ENCODE measurements at places on chromosomes 6 and 20.
A peak's percentile ranks its signal among the peaks of the same experiment; 100 is the strongest.

DNA sequence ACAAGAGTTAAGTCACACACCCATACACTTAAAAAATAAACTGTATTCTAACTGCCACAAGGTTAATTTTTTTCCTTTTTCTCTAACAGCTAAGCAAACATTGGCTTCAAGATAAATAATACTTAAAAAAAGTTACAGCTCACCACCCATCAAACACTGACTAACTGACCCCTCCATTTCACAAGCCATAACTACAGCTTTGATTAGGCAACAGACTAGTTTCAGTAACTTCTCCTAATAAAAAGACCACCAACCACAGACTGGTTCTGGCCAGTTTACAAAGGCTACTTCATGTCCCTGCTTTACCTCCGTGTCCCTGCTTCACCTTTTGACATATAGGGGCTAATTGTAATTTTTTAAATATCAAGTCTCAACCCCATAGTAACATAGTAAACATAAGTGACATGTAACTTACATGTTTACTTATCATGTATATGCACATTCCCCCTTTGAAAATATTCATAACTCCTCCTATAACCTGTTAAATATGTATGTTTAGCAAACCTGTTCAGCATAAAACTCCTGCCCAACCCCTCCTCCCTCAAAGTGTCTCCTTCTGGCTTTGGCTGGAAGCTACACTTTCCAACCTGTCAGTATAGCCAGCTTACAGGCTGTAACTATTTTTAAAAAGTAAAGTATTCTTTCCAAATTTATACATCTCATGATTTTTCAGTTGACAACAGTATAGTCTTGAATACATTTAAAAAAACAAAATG lies 15.1 kb upstream of the POM121L2 start:
- no peak for DNase-seq

DNA sequence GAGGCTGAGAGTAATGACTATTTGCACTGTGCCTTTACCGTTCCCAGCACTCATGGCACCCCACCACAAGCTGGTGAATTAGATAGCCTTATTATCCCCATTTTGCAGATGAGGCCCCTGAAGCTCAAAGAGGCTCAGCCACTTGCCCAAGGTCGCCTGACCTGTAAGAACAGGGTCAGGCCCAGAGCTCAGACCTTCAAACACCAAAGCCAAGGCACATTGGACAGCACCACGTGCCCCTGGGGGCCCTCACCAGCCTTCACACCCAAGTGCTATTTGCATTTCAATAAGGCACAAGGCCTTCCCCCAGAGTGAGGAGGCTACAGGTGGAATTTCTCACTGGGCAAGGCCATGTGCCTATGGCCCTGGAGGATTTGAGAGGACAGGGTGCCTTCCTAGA lies 14.2 kb upstream of the C6orf132 start:
- no peak for DNase-seq

DNA sequence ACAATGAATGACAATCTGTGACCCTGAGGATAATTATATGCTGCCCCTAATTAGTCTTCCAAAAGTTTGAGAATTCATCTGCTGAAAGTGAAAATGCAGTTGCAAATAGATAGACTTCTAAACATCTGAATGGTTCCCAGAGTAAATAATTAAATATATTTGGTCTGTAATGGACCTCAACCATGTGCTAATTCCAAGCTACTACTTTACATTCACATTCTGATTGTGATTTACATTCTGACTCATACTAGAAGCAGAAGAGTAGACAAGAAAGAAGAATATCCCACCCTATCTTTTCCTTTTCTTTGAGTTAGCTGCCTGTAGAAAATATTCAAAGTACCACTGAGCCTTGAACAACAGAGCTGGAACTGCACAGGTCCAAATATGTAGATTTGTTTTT lies 80.8 kb downstream of the PTPRK start:
- DNase-seq: no peak

DNA sequence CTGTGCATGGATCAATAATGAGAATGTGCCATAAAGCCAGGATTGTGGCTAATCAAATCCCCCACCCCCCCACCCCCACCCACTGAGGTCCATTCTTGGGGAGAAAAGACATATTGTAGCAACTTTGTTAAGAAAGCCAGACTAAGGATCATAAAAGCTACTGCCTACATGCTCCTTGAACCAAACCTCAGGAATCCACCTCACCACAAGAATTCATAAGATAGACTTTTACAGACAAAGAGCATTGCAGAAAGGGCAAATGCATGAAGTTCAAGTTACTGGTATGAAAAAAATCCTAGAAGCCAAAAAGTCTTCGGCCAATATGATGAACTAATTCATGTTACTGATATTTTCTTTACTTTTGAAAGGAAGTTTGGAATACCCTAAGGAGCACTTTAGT lies 187.9 kb upstream of the ARID1B start:
- DNase-seq: peak; percentile 19

- no peak for DNase-seq
These were observed 19.2 kb downstream of the MGME1 start for GRCh38 chr20:17987988-17988387.

- DNase-seq: no peak
These were observed 144.0 kb downstream of the UST start for GRCh38 chr6:148890652-148891404.

DNA sequence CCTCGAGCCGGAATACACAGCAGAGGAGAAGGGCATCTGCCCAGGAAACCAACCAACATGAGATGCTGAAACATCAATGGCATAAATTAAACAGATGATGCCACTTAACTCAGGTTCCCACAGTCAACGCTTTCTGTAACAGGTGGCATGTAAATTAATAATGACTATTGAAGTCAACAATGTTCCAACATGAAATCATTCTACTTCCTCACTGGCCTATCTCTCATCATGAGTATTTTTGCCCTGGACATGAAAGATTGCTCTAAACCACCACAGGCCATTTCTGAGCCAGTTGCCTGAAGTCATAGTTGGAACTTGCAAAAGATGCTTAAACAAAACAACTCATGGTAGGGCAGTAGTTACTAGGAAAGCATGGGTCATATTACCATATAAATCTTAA lies 397.9 kb upstream of the JARID2 start:
- DNase-seq: peak; percentile 72

GRCh38 chr6:3957321-3957720 lies 108.1 kb downstream of the FAM50B start:
- no peak for DNase-seq

- DNase-seq: no peak
These were observed 15.7 kb downstream of the BRD2 start for GRCh38 chr6:32983964-32984621.

- no peak for DNase-seq
These were observed 6.1 kb upstream of the NSFL1C start for GRCh38 chr20:1472556-1473245.

- DNase-seq: no peak
These were observed 246.8 kb upstream of the STXBP5 start for GRCh38 chr6:146957181-146958093.

- no peak for DNase-seq
These were observed 145.9 kb downstream of the TBC1D32 start for GRCh38 chr6:121188356-121188755.

GRCh38 chr6:44251576-44252524 lies 4.9 kb downstream of the HSP90AB1 start:
- DNase-seq: no peak

DNA sequence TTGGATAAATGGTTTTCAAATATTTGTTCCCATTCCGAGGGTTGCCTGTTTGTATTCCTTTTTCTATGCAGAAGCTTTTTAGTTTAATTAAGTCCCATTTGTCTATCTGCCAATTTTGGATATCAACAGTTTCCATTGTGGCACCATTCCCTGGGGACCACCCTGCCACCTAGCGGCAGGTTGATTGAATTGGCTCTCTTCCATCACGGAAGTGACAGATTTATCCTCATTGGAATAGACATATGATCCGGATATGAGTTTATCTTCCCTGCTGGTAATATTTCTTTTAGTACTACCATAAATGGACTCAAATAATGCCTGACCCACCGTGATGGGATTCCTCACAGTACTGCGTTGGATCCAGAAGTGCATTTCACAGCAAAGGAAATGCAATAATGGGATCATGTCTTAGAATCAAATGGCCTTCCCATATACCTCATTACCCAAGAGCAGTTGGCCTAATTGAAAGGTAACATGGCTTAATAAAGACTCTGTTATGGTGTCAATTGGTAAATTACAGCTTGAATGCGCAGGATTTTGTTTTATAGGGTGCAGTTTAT lies 327.0 kb downstream of the BMP2 start:
- DNase-seq: no peak

DNA sequence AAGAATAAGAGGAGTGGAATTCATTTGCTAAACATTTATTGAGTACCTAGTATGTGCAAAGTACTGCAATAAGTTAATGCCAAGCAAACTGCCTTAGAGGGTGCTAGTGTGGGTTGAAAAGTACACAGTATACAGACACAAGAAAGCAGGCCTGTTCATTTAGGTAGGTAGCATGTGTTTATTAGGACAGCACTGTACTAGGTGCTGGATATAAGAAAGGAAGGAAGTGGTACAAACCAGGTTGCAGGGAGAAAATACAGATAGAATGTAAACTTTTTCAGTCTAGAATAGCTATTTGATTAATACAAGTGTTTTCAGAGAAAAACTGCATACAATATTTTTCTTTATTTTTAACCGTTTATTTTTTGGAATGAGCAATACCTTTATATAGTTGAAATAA lies 68.1 kb downstream of the PHF20 start:
- no peak for DNase-seq

DNA sequence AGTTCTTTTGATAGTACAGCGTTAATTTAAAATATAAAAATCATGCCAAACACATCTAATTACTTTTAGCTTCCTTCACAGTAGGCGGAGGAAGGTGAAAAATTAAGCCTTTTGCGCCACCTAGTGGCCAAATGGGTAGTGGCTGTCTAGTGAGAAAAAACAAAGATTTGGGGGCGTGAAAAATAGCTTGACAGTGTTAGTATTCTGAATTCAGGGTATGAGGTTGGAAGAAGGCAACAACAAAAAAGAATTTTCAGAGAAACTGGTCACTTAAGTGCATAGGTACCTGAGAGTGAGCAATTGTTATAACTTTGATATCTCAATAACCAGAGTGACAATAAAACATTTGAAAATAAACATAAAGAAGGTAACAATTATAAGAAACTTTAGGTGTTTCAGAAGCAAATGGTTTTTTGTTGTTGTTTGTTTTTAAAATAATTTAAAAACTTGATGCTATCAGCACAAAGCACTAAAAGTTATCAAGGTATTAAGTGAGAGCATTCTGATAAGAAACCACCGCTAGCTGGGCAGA lies 14.3 kb downstream of the PSMB9 start:
- peak; percentile 83 for DNase-seq

- no peak for DNase-seq
These were observed 70.8 kb downstream of the PYGB start for GRCh38 chr20:25318471-25319240.

DNA sequence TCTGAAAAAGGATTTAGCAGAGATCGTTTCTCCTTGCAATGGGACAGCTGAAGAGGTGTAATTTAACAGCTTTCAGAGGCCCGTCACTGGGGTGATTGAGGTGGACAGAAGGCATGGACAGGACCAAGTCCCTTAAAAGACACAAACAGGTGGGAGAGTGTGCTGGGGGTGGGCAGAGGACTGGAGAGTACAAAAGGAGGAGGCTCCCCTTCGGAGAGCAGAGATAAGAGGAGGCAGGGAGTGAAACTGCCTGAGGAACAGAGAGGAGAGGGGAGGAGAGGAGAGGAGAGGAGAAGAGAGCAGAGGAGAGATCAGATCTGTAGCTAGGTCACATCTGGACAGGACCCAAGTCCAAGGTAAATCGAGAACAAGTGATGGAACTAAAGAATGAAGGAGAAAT lies 48.6 kb upstream of the PKHD1 start:
- DNase-seq: peak; percentile 97

DNA sequence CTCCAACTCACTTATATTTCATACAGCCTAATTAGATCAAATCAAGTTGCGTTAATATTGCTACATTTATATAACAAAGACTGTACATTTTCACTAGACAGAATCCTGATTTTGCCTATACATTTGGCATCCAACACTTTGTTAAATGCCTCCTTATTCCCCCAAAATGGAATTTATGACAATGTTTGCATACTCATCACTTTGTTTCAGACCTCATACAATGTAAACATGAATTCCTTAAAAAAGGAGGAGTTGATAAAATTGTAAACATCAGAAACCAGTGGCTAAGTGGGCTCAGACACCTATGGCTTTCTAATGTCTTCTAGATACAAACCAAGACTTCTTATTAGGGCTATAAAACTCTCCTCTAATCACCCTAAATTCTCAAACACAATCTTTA lies 87.3 kb downstream of the CHD6 start:
- DNase-seq: no peak

GRCh38 chr6:16716321-16716858 lies 44.9 kb downstream of the ATXN1 start:
- DNase-seq: no peak

- no peak for DNase-seq
These were observed 126.5 kb downstream of the REV3L start for GRCh38 chr6:111356551-111356950.

GRCh38 chr6:42349753-42350511 lies 101.8 kb downstream of the TRERF1 start:
- DNase-seq: no peak
